H1 (cell line): ENCODE measurements at places on chromosomes 12 and 14. TPM values are rescaled to one million over a fixed set of nuclear protein-coding genes. Genes with fewer than 3 reads are reported as not detected.

GRCh38 chr12:128008341-128008740, 258.6 kb upstream of the TMEM132C start:
- no peaks in the 10 kb centered on the region for H3K36me3 ChIP-seq
- no peak overlapping the region for H3K4me3 ChIP-seq
- no peaks in the 10 kb centered on the region for H3K27me3 ChIP-seq
- DNase-seq = no peak
- H3K27ac ChIP-seq = no peak overlapping the region

DNA sequence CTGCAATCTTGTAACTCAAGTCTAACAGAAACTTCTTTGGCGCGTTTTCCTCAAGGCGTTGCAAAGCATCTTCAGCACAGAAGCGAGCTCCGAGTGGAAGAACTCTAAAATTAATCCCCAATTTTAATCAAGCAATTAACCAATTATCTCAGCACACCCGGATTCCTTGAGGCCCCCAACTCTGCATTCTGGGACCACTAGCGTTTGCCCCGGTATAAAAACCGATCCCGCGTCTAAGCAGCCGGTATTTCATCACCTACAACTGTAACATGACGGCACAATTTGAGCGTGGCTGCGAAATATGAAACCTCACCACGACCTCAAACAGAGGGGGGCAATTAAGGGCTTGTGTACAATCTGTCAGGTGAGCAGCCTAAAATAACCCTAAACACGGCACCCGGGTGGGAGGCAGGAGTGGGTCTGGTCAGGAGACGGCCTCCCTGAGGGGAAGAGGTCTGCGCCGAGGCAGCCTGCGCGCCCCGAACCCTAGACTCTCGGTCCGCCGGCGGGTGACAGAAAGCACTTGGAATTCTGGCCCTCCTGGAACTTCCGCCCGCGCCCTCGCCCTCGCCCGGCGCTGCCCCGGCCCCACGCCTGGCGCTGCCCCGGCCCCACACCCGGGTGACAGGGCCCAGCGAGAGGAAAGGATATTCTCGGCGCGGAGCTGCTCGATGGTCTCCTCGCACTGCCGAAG, 594 bp downstream of the ZCCHC8 start:
- peak; percentile 79 for DNase-seq
- no peaks in the 10 kb centered on the region for H3K27me3 ChIP-seq
- peak overlapping the region; percentile 77 for H3K4me3 ChIP-seq
- peaks cover 6% of the 10 kb centered on the region for H3K36me3 ChIP-seq

Gene EPYC
- total RNA-seq = not detected in 2 replicates

Gene OR4K2
- not detected in 2 replicates for total RNA-seq
